ENCODE measurements at places on chromosomes 4 and X. TPM values are rescaled to one million over a fixed set of nuclear protein-coding genes. Genes with fewer than 3 reads are reported as not detected.

- DNase-seq = peak; percentile 36
These were observed 6.4 kb upstream of the ANTXR2 start for GRCh38 chr4:80079255-80079923.

DNA sequence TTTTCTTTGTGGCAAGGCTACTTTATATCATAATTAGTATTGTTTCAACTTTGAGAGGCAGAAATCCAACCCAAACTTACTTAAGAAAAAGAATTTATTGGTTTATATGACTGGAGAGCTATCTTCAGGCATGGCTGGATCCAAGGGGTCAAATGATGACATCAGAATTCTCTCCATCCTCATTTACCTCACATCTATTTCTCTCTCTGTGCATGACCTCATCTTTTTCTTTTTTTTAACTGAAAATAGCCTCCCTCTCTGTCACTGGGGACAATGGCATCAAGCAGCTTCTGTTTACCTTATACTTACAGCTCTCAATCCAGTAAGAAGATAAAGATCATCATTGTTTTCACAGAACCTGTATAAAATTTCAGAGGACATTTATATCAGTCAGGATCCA, 12.0 kb upstream of the EXOC1L start:
- no peak for DNase-seq

Gene CWH43
- total RNA-seq = 0.91 TPM

- DNase-seq = no peak
These were observed 193.0 kb upstream of the IGFBP7 start for GRCh38 chr4:57303012-57303751.

GRCh38 chr4:38190717-38191178, 230.6 kb downstream of the PTTG2 start:
- DNase-seq = no peak

Gene ASB12
- total RNA-seq = not detected

DNA sequence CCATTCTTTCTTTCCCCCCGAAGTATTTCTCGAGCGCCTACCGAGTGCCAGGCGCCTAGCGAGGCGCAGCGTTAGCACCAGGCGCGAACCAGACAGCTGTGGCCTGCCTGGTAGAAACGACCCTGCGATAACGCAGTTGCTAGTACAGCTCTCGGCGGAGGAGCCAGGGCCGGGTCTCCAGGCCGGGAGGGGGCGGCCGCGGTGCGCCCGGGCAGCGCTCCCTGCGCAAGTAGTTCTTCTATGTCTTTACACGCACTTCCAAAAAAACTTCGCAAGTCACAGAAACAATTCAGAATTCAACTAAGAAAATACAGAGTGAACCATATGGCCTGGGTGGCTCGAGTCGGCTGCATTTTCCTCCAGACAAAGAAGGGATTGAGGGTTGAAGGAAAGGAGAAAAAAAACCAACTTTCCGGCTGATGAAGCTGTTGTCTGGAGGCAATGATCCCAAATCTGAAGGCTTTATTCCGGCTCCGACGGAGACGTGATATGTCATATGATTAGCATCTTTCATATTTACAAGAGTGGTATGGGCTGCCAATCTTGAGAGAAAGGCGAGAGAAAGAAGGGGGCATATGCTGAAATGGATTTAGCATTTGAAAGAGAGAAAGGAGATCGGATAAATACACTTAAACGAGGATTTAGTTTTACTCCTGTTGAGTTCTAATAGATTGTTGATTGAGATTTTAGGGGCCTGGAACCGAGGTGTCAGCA, 7.2 kb upstream of the NEUROG2 start:
- no peak for DNase-seq

DNA sequence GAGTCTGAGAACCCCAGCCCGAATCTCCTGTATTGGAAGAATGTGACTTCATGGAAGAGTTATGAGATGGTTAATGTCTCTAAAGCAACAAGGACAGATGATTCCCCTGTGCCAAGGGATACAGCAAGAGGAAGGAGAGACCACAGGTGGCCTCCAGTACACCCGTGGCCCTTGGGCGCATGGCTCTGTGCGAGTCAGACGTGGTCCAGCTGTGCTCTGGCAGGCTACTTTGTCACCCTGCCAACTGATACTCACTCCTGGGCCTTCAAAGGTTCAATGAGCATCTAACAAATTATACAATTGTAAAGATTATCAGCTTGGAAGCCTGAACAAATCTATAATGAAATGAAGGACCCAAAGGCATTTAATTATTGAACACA, 71.7 kb downstream of the NYX start:
- DNase-seq = no peak

Data from upper lobe of left lung (tissue), 6 donors.